ENCODE measurements at places on chromosomes 11 and 22. TPM values are rescaled to one million over a fixed set of nuclear protein-coding genes. Genes with fewer than 3 reads are reported as not detected.

- no peak for DNase-seq
- no peak overlapping the region for H3K27ac ChIP-seq
- no peaks in the 10 kb centered on the region for H3K36me3 ChIP-seq
- no peak overlapping the region for H3K4me3 ChIP-seq
- H3K27me3 ChIP-seq: no peaks in the 10 kb centered on the region
Measured at GRCh38 chr11:76280882-76281557, 74.7 kb upstream of the WNT11 start.

DNA sequence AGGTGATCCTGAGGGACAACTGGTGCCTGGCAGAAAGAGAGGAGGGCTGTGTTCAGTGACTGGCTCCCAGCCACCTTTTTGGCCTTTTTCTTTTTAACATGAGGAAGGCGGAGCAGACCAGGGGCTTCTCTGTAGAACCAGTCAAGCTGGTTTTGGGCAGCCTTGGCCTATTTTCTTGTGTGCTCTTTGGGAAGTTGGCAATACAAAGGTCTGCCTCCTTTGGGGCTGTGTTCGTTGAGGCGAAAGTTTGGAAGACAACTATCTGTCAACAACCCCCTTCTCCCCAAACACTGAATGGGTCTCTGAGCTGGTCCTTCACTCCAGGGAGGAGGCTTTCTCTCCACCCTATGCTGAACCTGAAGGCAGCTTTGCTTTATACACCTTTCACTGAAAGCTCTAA, 8.5 kb downstream of the MARK2 start:
- H3K36me3 ChIP-seq: peaks cover 31% of the 10 kb centered on the region
- no peak for DNase-seq
- H3K27ac ChIP-seq: no peak overlapping the region
- peaks cover 75% of the 10 kb centered on the region for H3K4me1 ChIP-seq
- H3K27me3 ChIP-seq: no peaks in the 10 kb centered on the region

GRCh38 chr11:130159657-130160497, at the start of gene ST14:
ST14 (plus strand) TSS chr11:130159782; CDS start chr11:130159980, 198 bp downstream.
- H3K27ac ChIP-seq: no peak within 1 kb of the TSS
- DNase-seq: no peak
- peaks cover 8% of the 10 kb centered on the region for H3K4me1 ChIP-seq
- H3K4me3 ChIP-seq: peak within 1 kb of the TSS; percentile 13
- H3K36me3 ChIP-seq: no peaks in the 10 kb centered on the region

DNA sequence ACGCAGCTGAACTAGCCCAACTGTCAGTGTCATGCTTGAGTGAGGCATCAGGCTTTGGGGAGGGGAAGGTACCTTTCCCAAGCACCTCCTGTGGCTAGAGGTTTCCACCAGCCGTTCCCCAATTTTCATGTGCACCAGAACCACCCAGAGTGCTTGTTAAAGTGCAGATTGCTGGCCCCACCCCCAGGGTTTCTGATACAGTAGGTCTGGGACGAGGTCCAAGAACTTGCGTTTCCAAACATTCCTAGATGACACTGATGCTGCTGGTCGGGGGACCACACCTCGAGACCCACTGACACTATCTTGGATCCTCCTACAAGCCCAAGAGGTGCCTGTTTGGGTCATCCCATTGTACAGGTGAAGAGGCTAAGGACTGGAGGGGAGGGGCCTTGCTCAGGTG, 59.8 kb downstream of the PDE2A start:
- no peak for DNase-seq
- peaks cover 6% of the 10 kb centered on the region for H3K27me3 ChIP-seq
- no peaks in the 10 kb centered on the region for H3K36me3 ChIP-seq
- no peak overlapping the region for H3K27ac ChIP-seq
- no peak overlapping the region for H3K4me3 ChIP-seq

GRCh38 chr11:5665746-5666401, 19.0 kb downstream of the TRIM5 start:
- no peak overlapping the region for H3K27ac ChIP-seq
- H3K27me3 ChIP-seq: no peaks in the 10 kb centered on the region
- DNase-seq: no peak
- no peaks in the 10 kb centered on the region for H3K4me1 ChIP-seq
- H3K4me3 ChIP-seq: no peak overlapping the region

GRCh38 chr22:19857382-19857781, 2.7 kb upstream of the GNB1L start:
- H3K27ac ChIP-seq: peak overlapping the region; percentile 21
- DNase-seq: no peak
- no peak overlapping the region for H3K4me3 ChIP-seq
- H3K4me1 ChIP-seq: peaks cover 39% of the 10 kb centered on the region

DNA sequence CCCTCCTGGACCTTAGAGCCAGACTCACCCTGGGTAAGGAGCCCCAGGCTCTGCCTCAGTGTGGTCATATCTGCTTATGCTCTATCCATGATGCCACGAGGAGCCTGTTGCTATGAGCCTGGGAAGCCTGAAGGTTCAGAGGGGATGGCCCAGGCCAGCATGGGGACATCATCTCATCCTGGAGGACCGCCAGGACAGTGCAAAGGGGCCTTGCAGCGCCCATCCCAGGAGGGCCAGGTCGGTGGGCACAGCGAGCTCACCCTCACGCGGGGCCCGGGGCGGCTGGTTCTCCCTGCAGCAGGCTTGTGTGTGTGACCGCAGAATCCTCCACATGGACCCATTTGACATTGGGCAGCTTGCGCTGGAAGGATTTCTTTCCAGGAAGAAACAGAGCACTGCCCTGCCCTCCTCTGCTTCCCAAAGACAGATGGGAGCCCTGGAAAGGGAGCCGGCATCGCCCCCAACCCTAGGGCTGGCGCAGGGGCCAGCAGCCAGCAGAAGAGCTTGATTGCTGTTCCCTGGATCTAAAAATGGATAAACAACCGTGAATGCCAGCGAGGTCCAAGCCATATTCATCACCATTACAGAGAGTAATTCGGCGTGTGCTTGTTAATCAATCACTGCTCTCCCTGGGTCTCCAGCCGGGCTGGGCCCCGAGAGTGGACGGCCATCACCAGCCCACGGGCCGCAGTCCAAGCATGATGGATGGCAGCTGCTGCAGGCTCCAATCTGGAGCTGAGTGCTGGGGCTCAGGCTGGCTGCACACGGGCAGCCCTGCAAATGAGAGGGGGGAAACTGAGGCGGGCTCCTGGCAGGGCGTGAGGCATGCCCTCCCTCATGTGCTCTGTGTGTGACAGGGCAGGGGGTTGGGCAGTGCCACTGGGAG, 739.7 kb downstream of the BRD1 start:
- H3K36me3 ChIP-seq: no peaks in the 10 kb centered on the region
- H3K27me3 ChIP-seq: no peaks in the 10 kb centered on the region
- H3K4me1 ChIP-seq: no peaks in the 10 kb centered on the region

GRCh38 chr11:46315033-46315738, 32.1 kb upstream of the DGKZ start:
- no peaks in the 10 kb centered on the region for H3K36me3 ChIP-seq
- peak; percentile 86 for DNase-seq
- H3K27ac ChIP-seq: no peak overlapping the region
- no peaks in the 10 kb centered on the region for H3K27me3 ChIP-seq

GRCh38 chr22:38260761-38261681, 11.8 kb downstream of the TMEM184B start:
- H3K27me3 ChIP-seq: no peaks in the 10 kb centered on the region
- peaks cover 26% of the 10 kb centered on the region for H3K4me1 ChIP-seq
- DNase-seq: no peak

BAIAP2L2 gene
- total RNA-seq: 0.71 TPM

PATE4 gene
- not detected for total RNA-seq

MYOD1 gene
- total RNA-seq: not detected

Data from activated CD4-positive, alpha-beta T cell treated with anti-CD3 and anti-CD28 coated beads for 36 hours (primary cell).